Amniotic stem cell (primary cell): ENCODE measurements at places on chromosomes 1 and 21.

DNA sequence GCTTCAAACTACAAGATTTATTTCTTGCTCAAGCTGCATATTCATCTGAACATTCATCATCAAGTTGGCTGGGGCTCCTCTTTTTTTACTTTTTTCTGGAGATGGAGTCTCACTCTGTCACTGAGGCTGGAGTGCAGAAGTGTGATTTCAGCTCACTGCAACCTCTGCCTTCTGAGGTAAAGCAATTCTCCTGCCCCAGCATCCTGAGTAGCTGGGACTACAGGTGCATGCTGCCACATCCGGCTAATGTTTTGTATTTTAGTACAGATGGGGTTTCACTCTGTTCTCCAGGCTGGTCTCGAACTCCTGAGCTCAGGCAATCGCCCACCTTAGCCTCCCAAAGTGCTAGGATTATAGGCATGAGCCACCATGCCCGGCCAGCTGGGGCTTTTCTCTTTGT lies 88.3 kb upstream of the C1orf105 start:
- DNase-seq: no peak

DNA sequence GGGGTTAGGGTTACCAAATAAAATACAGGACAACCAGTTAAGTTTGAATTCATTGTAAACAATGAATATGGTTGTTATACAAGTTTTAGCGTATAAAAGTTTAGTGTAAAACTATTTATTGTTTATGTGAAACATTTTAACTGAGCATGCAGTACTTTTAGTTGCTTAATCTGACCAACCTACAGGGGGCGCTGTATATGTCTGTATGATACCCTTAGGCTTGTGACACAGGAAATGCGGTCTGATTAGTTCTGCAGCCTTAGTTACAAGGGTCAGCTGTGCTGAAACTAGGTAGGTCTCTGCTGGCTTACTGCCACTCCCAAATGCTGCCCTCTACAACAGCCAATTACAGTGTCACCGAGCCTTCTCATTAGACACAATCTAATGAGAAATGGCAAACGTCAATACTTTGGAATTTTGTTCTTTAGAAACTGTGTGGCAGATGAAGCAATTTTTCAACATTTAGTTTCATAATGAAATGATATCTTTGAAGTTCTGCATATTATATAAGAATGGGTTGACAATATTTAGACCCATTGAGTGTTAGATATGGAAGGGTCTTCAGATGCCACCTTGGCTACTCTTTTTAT lies 56.2 kb downstream of the NTNG1 start:
- DNase-seq: no peak

DNA sequence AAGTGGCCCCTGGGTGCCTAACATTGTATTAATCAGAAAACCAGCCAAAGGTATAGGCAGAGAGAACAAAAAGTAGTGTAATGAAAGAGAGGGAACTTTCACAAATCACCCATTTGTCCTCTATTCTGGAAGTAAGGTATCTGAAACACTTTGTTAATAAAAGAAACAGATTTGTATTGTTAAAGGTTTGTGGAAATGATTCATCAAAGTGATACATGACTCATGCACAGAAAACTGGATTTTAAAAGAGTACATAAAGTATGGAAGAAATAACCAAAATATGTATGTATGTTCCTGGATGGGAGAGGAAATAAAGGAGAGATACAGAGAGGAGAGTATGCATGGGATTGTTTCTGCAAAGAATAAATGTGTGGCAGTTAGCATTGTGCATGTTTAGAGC lies 126.8 kb downstream of the RGS21 start:
- no peak for DNase-seq

DNA sequence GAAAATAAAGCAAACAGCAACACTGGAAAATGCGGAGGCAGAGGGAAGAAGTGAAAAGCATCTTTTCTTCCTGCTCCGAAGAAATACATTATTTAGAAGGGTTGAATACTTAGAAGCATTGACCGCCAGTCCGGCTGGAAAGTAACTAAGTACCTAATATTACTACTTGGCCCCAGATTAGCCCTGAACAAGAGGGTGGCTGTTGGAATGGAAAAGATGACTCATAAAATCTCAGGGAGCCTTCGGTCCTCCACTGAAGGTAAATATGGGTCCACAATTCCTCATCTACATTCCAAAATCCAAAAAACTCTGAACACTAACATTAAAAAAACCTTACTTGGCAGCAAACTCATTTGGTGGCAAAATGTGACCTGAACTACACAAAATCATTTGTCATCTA lies 40.1 kb downstream of the BCAR3 start:
- no peak for DNase-seq

DNA sequence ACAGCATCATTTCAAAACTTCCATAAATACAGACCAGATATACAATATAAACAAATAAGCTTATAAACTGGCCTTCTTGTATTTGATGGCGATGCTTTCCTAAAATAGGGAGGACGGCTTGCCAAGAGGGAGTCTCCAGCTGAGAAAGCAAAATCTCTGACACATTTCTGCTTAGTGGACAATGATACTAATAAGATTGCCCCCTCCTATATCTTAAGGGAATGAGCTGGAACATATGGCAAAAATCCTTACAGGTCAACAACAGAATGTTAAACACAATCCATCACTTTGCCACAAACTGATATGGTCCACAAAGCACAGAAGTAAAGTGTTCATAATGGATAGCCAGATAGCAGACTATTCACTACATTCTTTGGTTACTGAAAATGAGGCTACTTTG lies 7.1 kb upstream of the GADD45A start:
- DNase-seq: no peak

- no peak for DNase-seq
Measured at GRCh38 chr1:210237479-210237878, 4.9 kb downstream of the SERTAD4 start.

- no peak for DNase-seq
Measured at GRCh38 chr1:183293241-183293640, 107.2 kb downstream of the LAMC2 start.

- no peak for DNase-seq
Measured at GRCh38 chr1:169959686-169960085, 66.0 kb upstream of the SCYL3 start.

- no peak for DNase-seq
Measured at GRCh38 chr1:25810341-25811299, 9.1 kb upstream of the MTFR1L start.

- DNase-seq: no peak
Measured at GRCh38 chr1:18836654-18837053, 22.8 kb downstream of the TAS1R2 start.

- no peak for DNase-seq
Measured at GRCh38 chr1:169601096-169601881, 15.0 kb upstream of the F5 start.

GRCh38 chr1:22255341-22256212 lies 112.7 kb upstream of the WNT4 start:
- no peak for DNase-seq

DNA sequence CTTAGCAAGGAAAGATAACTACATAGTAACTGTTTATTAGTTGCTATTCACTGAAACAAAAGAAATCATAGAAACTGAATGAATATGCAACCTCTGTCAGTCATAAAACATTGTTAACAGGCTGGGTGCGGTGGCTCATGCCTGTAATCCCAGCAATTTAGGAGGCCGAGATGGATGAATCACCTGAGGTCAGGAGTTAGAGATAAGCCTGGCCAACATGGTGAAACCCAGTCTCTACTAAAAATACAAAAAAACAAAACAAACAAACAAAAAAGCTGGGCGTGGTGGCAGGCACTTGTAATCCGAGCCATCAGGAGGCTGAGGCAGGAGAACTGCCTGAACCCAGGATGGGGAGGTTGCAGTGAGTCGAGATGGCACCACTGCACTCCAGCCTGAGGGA lies 44.1 kb downstream of the CRB1 start:
- no peak for DNase-seq

DNA sequence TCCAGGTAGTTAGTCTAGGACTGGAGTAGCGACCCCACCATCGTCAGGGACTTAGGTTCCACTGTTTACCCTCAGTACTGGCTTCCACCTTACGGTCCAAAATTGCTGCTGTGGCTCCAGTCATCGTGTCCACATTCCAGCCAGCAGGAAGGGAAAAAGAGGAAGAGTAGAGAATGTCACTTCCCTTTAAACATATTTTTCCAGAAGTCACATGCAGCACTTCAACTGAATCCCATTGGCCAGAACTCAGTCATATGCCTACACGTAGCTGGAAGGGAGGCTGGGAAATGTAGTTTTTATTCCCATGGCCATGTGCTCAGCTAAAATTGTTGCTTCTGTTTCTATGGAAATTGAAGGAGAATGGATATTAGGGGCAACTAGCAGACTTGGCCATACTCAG lies 84.1 kb upstream of the SELENON start:
- DNase-seq: no peak

- no peak for DNase-seq
Measured at GRCh38 chr21:36705679-36706481, 7.0 kb downstream of the SIM2 start.

DNA sequence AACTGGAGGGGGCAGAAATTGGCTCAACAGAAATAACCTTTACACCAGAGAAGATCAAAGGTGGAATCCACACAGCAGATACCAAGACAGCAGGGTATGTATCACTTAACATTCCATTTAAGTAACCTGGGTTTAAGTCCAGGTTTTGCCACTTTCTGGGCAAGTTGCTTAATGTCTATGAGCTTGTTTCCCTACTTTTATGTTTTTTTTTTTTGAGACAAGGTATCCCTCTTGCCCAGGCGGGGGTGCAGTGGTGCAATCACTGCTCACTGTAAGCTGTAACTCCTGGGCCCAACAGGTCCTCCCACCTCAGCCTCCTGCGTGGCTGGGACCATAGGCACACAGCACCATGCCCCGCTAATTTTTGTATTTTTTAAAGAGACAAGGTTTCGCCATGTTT lies 2.2 kb downstream of the RTCA start:
- DNase-seq: no peak

DNA sequence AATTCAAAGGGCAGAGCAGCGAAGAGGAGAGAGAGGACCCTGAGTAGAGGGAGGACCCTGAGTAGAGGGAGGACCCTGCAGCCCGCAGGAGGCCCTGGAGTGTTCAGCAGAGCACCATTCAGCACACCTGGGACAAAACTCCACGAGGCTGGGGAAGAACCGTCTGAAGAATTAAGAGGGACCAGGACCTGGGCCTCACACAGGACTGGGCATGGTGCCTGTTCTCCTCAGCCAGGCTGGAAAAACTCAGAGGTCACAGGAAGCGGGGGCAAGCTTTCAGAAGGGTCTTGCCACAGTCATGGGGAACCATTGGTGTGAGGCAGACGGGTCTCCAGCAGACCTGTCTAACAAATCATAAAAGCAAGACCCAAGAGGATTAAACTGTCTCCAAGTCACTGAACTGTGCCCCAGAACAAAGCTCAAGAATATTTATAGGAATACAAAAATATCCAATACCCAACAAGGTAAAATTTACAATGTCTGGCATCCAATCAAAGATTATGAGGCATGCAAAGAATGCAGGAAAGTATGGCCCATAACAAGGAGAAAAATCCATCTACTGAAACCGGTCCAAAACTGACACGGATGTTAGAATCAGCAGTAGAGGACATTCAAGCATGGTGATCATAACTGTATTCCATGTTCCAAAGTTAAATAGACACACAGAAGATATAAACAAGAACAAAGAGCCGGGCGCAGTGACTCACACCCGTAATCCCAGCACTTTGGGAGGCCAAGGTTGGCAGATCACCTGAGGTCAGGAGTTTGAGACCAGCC lies 30.6 kb downstream of the MORN1 start:
- no peak for DNase-seq

- DNase-seq: no peak
Measured at GRCh38 chr1:84823991-84824390, 69.0 kb downstream of the LPAR3 start.

- DNase-seq: peak; percentile 41
Measured at GRCh38 chr1:214332946-214333798, 52.2 kb downstream of the SMYD2 start.

DNA sequence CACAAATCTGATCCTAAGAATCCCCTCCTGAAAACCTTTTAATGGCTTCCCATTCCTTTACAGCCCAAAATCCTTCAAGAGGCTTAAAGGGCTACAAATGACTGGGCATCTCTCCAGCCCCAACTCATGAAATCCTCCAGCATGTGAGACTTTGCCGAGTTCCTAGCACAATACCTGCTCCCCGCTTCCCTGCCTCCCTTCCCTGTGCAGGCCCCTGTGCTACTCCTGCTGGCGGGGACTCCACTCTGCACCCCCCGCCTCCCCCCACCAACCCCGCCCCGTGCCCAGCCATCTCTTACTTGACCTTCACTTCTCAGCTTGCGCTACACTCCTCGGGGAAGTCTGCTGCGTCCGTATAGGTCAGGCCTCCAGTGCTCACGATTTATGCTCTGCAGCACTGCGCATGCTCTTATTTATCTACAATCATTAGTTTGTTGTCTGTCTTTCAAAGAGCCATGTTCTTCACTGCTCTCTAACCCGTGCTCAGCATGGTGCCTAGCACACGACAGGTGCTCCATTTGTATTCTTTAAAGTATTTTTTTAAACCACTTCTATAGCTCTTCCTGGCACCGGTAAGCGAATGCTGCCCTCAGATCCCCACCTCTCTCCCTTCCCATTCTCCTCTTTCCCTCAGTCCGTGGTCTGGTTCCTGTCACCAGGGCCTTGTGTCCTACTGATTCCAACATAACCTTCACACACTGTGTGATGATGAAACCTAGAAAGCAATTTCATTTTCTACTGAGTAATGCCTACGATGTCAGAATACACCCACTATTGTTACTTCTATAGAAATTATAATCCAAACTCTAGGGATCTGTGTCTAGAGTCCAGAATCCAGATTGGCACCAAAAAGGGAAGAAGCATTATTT lies 37.5 kb upstream of the PLA2G2C start:
- DNase-seq: no peak

DNA sequence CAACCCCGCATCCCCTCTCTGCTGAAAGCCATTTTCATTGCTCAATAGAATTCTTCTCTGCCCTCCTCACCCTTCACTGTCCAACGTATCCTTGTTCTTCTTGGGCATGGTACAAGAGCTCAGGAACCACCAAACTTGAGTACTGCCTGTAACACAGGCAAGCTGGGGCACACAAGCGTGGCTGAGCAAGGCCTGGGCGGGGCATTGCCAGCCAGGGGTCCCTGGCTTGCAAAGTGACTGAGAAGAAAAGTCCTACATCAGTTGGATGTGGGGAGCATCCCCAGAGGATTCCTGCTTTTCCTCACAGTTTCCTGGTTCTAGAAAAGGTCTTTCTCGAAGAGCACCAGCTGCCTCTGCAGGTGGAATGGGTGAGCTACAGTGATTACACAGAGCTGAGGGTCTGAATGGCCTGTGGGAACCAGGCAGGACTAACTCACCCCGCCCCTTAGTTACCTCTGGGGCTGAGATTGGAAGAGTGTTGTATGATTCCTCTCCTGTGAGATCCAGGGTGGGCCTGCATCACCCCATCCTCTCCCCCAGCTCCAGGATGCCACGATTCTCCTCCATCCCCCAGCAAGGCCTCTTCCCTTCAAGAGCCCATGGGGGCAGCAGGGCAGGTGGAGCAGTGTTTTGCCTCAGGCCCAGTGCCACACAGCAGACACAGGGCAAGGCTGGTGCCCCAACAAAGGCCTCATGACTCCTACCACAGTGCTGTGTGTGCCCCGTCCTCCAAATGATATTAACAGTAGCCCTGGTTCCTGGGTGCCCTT lies 121.9 kb downstream of the MATN1 start:
- no peak for DNase-seq

DNA sequence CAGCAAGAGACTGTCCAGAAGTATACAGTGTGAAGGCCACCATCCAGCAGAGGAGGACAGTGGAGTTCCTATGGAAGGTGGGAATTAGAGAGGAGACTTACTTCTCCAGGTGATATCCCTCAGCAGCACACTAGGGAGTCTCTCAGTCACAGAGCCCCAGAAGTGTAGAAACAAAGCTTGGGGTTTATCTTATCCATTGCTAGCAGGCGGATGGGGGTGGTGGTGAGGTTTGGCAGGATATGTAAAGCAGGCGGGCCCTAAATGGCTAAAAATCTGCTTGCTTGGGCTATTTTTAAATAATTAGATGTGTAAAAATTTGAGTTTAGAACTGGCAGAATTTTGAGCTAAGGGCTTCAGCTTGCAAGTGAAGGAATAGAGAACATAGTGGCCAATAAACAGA lies 50.1 kb upstream of the RGS18 start:
- DNase-seq: no peak
